ENCODE measurements at places on chromosomes 16 and 17.

DNA sequence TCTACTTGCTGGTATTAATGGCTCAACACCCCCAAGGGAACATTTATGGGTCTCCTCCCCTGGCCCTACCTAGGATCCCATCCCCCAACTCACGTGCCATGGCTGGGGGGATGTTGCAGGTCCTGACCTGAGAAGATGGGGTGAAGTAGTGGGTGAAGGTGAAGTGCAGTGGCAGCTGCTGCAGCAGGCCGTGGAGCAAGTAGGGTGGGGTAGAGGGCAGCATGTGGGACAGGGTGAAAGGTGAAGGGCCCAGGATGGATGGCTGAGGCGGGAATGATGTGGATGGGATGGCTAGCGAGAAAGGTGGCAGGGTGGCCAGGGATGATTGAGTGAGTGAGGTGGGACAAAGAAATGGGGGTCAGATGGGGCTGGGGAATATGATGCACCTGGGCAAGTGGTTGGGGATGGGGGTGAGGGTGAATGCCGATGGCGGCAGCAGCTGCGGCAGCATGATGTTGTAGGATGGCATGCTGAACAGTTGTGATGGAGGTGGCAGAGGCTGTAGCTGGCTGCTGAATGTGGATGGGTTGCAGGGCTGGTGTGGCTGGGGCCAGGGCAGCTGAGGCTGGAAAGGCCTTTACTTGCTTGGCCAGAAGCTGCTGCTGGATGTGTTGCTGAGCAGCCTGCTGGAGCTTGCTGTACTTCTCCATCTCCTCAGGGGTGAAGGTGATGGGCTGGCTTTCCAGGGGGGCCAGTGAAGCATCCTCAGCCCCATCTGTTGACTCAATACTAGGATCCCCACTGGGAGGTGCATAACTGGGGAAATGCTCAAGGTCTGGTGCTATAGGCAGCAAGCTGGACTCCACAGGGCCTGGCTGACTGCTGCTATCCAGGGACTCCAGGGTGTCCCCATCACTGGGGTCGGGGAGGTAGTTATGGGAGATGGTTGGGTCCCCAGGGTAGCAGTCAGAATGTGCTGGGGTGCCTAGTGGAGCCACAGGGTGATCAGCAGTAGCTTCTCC, 8.3 kb upstream of the ITGA2B start:
- DNase-seq, result no peak

DNA sequence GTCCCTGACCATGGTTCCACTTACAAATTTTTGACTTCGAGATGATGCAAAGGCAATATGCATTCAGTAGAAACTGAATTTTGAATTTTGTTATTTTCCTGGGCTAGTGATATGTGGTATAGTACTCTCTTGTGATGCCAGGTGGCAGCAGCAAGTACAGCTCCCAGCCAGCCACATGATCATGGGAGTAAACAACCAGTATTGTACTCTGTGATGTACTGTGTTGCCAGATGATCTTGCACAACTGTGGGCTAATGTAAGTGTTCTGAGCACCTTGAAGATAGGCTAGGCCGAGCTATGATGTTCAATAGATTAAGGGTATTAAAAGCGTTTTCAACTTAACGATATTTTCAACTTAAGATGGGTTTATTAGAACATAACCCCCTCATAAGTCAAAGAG, 250.8 kb downstream of the STX8 start:
- no peak for DNase-seq

DNA sequence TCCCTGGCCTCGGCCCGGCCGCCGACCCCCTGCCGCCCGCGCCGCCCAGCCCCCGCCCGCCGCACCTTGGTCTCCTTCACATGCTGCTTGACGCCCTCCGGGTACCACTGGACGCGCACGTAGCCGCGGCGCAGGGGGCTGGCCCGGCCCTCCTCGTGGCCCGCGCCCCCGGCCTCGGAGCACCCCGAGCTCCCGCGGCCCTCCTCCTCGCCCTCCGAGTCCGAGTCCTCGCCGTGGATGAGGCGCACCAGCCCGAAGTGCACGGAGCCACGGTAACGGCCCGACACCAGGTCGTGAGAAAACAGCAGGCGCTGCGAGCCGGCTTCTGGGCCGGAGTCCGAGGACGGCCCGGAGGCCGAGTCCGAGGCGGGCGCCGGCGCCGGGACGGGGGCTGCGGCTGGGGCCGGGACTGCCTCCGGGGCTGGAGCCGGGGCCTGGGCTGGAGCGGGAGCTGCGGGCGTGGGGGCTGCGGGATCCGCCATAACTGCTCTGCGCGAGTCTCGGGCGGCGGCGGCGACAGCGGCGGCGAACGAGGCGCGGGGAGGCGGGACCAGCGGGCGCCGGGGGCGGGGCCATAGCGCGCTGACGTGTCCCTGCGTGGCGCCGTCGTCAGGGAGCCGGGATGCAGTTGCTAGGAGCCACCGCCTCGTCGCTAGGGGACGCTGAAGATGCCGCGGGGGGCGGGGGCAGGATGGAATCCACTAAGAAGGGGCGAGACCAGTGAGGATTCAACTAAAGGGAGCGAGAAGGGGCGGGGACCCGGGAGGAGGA, at the start of gene UBE2O:
Gene UBE2O (minus strand): TSS at position 493 of the 771 bp plus-strand sequence. CDS start 11 bp downstream, at position 482.
- DNase-seq, result peak; percentile 97

GRCh38 chr17:27496005-27496404, 39.8 kb downstream of the KSR1 start:
- no peak for DNase-seq

GRCh38 chr16:72203401-72203800, 31.4 kb upstream of the PMFBP1 start:
- DNase-seq, result no peak

- no peak for DNase-seq
Observed at GRCh38 chr17:39063681-39064069, 87.8 kb downstream of the PLXDC1 start.

DNA sequence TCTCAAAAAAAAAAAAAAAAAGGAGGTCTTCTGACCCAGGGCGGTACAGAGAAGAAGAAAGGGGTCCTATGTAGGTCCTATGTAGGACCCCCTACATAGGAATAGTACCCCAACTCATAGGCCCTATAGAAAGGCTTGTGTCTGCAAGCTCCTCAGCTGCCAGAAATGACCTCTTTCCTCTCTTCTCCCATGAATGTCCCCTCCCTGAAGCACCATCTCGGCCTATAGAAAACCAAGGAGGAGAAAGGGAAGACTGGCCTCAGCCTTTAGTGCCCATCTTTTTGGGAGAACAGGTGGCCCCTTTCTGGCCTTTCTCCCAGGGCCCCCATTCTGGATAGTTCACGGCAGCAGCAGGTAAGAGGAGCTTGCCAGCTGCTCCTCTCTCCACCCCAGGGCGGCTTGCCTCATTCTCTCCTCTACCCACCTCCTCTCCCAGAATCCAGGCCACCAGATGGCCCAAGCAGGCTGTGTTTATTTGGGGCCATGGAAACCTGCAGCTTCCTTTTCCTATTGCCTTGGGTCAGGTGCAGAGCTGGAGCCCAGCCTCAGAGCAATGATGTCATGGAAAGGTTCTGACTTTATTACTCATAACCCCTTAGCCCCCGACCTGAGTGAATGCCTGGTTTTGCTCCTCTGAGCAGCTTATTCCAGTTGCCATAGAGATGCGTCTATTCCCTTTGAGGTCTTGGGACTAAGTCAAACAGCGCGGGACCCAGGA, 1.6 kb upstream of the MRPL58 start:
- no peak for DNase-seq

DNA sequence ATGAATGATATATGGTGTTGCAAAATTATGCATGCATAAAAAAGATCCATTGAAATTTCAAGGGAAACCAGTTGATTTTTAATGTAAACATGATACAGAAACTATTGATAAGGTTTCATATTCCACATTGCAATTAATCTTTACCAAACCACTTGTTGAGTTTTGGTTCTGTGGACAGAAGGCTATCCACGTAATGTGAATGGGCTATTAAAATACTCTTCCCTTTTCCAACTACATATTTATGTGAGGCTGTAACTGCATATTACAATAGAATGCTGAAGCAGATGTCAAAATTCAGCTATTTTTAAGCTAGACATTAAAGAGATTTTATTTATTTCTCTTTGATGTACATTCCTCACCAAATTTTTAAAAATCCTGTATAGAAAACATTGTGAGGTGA, 33.7 kb upstream of the VPS4A start:
- no peak for DNase-seq

DNA sequence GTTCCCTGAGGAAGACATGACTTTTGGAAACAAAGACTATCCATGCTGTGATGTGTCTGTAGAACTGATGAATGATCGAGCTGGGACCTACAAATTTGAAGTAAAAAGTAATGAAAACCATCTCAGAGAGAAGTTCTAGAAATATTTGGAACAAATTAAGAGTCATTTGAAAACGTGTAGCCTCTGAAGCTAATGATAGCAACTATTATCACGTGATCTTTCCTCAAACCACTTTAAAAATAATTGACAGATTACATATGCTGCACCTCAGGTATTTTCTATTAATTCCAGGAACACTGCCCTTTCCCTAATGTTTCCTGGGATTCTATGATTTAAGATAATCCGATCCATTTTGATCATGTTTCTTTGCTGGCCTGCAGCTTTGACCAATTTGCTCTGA, 990.3 kb downstream of the CDH8 start:
- DNase-seq, result no peak

- peak; percentile 85 for DNase-seq
Observed at GRCh38 chr16:89122322-89122851, 28.7 kb downstream of the ACSF3 start.

GRCh38 chr17:30524847-30525246, 47.6 kb downstream of the GOSR1 start:
- DNase-seq, result no peak
